Epithelial cell of prostate (primary cell): ENCODE measurements at places on chromosomes 12 and 14.

DNA sequence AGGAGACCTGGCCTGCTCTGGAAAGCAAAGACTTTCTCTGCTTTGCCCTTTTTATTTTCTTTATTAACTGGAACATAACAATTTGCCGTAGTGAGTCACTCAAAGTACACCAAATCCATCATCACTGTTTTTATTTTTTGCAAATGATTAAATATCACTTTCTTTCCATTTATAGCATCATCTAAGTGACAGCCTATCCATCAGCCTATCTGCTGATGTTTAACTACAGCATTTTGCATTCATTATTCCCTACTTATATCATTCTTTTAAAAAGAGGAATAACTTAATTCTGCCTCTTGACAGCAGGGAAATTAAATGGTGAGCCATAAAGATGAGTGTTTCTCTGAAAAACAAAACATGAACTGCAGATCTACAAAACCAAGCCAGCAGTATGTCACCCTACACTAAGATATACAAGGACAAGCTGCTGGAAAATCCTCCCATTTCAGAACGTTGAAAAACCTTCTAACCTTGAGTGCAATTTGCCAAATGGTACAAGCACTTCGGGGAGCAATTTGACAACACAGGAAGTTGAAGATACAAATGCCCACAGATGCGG lies 821.3 kb upstream of the TMEM132C start:
- no peak for DNase-seq

GRCh38 chr14:97306133-97306759 lies 509.1 kb downstream of the VRK1 start:
- no peak for DNase-seq

GRCh38 chr14:52589646-52590045 lies 37.0 kb downstream of the GPR137C start:
- no peak for DNase-seq

DNA sequence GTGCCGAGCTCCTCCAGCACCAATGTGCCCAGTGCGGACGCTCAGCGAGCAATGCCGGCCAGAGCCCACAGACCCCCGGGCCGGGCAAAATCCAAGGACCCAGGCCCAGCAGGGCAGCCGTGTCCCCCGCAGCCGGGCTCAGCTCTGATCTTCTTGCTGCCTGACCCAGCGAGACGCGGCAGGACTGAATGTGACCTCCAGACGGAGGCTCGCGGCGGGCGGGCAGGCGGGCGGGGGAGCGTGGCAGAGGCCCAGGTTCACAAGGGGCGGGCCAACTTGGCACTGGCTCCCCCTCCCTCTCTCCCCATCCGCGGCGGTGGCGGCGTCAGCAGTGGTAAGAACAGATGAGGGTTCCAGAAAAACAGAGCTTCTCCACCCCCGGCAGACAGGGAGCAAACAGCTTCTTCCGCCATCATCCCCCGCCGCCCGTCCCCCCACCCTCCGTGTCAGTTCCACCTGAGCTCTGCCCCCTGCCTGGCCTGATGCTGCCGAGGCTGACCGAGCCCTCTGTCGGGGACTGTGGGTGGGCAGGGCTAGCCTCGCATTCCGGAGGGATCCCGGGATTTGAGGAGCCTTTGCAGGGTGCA lies 94.3 kb downstream of the RFLNA start:
- no peak for DNase-seq

DNA sequence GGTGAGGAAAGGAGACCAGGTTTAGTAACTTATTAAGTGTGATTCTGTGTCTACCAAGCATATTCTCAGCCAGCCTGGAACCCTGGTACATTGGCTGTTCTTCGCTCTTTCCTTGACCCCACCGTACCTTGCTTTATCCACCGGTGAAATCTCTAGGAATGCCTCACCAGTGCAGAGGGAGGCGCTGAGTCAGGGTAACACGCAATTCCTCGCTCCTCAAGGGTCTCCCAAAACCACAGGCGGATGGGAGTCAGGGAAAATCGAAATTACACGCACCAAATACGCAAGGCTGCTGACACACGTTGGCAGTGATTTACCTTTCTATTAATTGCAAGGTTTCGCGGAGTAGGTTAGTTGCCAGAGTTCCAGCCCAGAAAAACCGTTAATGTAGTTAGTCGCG lies 845 bp downstream of the L3HYPDH start:
- no peak for DNase-seq

DNA sequence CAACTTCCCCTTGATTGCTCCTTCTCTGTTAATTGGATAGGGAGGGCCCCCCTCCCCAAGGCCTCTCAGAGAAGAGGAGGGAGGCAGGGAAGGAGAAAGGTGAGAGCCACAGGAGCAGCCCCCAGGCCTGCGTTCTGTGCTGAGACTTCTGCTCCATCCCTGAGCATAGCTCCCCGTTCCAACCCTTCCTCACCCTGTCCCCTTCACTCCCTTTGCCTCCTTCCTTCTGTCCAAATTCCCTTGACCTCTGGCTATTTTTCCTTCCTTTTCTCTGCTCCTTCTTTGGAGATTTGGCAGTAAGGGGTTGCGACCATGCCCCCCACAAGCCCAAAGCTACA lies 788 bp upstream of the ASIC1 start:
- DNase-seq = no peak

DNA sequence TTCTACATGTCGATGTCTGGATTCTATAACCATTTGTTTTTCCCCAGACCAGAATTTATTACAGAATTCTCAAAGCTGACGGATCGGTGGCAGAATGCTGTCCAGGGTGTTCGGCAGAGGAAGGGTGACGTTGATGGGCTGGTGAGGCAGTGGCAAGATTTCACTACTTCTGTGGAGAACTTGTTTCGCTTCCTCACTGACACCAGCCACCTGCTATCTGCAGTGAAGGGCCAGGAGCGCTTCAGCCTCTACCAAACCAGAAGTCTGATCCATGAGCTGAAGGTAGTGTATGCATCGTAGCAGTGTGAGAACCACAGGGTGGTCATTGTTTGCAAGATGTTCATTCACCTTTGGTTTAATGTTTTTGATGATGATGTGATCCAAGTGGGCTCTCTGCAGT lies 124.0 kb downstream of the ESR2 start:
- DNase-seq = no peak

GRCh38 chr12:56230432-56231183 lies 757 bp downstream of the SLC39A5 start:
- DNase-seq = no peak
